K562 (cell line): ENCODE measurements at places on chromosomes 6 and 20. TPM values are rescaled to one million over a fixed set of nuclear protein-coding genes. Genes with fewer than 3 reads are reported as not detected.

BANF2 gene
- not detected in 2 replicates for polyA plus RNA-seq

DNA sequence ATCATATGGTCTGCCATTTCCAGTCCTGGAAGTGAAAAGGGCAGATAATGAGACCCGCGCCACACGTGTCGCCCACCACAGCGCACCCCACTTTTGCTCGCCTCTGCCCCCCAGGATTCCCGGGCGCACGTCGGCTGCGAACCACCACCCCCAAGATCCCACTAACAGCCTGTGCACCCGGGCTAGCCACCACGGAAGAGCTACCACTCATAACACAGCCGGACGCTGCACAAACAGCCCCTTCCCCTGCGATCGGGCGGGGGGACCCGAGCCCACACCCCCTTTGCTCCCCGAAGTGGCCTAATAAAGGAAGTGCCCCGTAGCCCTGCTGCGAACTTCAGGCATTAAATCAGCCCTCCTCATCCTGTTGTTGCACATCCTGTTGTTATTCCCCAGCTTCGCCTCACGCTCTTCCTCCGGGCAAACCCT is 506 bp downstream of the CITED2 start:
- H3K27ac ChIP-seq, result peak overlapping the region; percentile 97
- DNase-seq, result peak; percentile 36
- H3K27me3 ChIP-seq, result no peaks in the 10 kb centered on the region
- H3K4me1 ChIP-seq, result peaks cover 42% of the 10 kb centered on the region
- H3K4me3 ChIP-seq, result peak overlapping the region; percentile 83
- peaks cover 26% of the 10 kb centered on the region for H3K36me3 ChIP-seq

GCLC gene
- polyA plus RNA-seq, result 4.8 and 9.4 TPM in 2 replicates

DNA sequence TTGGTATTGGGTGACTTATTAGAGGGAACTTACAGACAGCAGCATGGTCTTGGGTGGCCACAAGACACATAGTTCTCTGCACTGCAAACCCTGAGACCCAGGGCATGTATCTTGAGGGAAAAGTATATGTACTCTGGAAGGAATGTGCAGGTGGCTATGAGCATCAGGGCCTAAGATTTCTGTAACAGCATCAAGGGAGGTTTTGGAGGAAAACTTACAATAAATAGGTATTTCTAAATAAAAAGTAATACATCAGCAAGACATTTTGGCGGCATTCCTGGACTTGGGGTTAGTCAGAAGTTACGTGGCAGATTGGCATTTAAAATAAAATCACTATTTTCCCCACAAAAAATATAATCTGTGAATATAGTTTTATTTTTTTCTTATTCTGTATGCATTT is 8.0 kb upstream of the STX7 start:
- no peak overlapping the region for H3K4me3 ChIP-seq
- no peak for DNase-seq
- H3K27me3 ChIP-seq, result peaks cover 7% of the 10 kb centered on the region
- no peak overlapping the region for H3K27ac ChIP-seq
- no peaks in the 10 kb centered on the region for H3K36me3 ChIP-seq

DNA sequence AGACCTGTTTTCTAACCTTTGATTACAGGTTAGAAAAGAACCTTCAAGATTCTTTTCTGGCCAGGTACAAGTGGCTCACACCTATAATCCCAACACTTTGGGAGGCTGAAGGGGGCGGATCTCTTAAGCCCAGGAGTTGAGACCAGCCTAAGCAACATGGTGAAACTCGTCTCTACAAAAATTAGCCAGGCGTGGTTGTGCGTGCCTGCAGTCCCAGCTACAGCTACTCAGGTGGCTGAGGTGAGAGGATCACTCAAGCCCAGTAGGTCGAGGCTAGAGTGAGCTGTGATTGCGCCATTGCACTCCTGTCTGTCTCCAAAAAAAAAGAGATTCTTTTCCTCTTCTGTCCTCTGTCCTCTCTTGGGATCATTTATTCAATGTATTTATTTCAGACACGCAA is 14.5 kb downstream of the PPIL1 start:
- H3K4me1 ChIP-seq, result peaks cover 37% of the 10 kb centered on the region
- DNase-seq, result no peak
- H3K27ac ChIP-seq, result no peak overlapping the region
- no peaks in the 10 kb centered on the region for H3K27me3 ChIP-seq

DNA sequence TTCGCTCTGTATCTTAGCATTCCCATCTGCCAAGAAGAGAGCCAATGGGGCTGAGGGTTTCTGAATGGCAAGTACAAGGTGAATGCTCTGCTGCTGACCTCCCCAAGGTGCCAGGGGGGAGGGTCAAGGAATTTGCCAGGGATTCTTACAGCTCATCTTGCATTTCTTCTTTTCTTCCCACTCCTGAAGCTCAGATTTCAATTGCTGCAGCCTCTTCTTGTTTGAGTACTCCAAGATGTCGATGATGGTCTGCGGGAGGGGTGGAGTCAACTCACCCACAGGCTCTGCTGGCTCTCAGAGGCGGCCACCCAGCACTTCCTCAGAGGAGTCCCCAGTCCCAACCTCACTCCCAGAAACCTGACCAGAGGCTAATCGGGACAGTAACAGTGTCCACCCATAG is 12.4 kb downstream of the C20orf96 start:
- no peaks in the 10 kb centered on the region for H3K4me1 ChIP-seq
- H3K36me3 ChIP-seq, result peaks cover 50% of the 10 kb centered on the region; the same call in 2 of the 3 replicates
- no peak overlapping the region for H3K27ac ChIP-seq
- H3K4me3 ChIP-seq, result no peak overlapping the region
- H3K27me3 ChIP-seq, result no peaks in the 10 kb centered on the region

LAMA4 gene
- 0.05 and 0.32 TPM in 2 replicates for polyA plus RNA-seq

DNA sequence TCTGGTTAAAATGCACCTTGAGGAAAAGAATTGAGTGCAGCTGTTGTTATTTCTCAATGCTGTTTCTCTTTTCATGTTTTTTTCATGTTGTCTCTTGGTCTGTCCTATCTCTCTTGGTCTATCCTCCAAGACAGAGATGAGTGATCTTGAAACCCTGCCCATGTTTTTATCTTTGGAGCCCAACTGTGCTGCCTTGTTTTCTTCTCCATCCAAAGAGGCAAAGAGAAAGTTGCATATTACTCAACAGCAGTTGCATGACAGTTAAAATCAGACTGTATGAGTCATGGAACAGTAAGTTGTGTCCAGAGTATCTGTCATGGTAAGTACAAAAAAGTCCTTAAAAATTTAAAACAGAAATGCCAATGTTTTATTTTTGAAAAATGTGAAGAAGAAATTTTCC is 26.2 kb downstream of the BCAS1 start:
- H3K36me3 ChIP-seq, result no peaks in the 10 kb centered on the region
- no peak overlapping the region for H3K4me3 ChIP-seq
- H3K27me3 ChIP-seq, result no peaks in the 10 kb centered on the region
- peak overlapping the region; percentile 25; the same call in 1 of the 3 replicates for H3K27ac ChIP-seq
- peak; percentile 66 for DNase-seq

GRCh38 chr6:50829898-50830444 is 11.3 kb downstream of the TFAP2B start:
- peaks cover 8% of the 10 kb centered on the region; the same call in 1 of the 2 replicates for H3K4me1 ChIP-seq
- H3K27me3 ChIP-seq, result no peaks in the 10 kb centered on the region
- H3K4me3 ChIP-seq, result no peak overlapping the region
- no peak for DNase-seq

PRPH2 gene
- 0.26 TPM in 1 of 2 replicates, not detected in the other for polyA plus RNA-seq

- H3K27me3 ChIP-seq, result no peaks in the 10 kb centered on the region
- H3K36me3 ChIP-seq, result peaks cover 60% of the 10 kb centered on the region
- H3K4me3 ChIP-seq, result peak overlapping the region; percentile 98
- no peak for DNase-seq
- H3K4me1 ChIP-seq, result peaks cover 6% of the 10 kb centered on the region; the same call in 2 of the 3 replicates
- H3K27ac ChIP-seq, result 0 out of 3 replicates have a peak overlapping the region, but pooled peaks have one; percentile 6
Observed at GRCh38 chr20:2468581-2469407, 1.8 kb downstream of the SNRPB start.

GRCh38 chr6:132780770-132781371 is 17.6 kb downstream of the SLC18B1 start:
- no peaks in the 10 kb centered on the region; the same call in 2 of the 3 replicates for H3K4me1 ChIP-seq

DNA sequence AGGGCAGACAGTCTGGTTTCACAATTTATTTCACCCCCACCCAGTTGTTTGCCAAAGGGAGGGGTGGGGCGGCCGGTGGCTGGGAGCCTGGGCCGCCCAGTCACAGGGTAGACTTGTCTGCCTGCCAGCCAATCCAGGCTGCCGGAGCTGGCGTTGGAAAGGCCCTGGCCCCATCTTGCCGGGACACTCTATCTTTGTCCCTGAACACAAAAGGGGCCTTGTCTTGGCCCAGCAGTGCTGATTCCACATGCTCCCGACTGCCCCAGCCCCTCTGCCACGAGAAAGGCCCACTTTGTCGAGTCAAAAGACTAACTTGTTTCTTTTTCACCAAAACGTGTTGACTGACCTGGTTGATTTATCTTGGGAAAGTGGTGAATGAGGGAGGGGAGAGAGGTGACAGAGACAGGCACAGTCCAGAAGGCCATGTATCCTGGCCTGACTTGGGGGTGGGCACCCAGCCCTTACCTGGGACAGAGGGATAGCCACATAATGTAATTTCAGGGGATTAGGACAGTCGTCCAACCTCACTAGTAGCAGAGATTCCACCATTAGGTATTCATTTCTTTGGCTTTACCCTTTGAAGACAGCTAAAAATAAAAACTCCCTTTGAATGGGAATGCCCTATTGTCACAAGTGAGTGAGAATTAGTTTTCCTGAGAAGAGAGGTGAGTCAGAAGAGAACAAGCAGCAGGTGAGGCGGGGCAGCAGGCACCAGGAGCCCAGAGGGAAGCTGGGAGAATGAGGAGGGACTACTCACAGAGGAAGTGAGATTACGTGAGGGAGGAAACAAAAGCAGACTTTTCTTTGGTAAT is 67.0 kb upstream of the SIRPA start:
- no peaks in the 10 kb centered on the region for H3K4me1 ChIP-seq
- DNase-seq, result no peak
- H3K27me3 ChIP-seq, result no peaks in the 10 kb centered on the region; the same call in 1 of the 2 replicates
- H3K27ac ChIP-seq, result no peak overlapping the region

DNA sequence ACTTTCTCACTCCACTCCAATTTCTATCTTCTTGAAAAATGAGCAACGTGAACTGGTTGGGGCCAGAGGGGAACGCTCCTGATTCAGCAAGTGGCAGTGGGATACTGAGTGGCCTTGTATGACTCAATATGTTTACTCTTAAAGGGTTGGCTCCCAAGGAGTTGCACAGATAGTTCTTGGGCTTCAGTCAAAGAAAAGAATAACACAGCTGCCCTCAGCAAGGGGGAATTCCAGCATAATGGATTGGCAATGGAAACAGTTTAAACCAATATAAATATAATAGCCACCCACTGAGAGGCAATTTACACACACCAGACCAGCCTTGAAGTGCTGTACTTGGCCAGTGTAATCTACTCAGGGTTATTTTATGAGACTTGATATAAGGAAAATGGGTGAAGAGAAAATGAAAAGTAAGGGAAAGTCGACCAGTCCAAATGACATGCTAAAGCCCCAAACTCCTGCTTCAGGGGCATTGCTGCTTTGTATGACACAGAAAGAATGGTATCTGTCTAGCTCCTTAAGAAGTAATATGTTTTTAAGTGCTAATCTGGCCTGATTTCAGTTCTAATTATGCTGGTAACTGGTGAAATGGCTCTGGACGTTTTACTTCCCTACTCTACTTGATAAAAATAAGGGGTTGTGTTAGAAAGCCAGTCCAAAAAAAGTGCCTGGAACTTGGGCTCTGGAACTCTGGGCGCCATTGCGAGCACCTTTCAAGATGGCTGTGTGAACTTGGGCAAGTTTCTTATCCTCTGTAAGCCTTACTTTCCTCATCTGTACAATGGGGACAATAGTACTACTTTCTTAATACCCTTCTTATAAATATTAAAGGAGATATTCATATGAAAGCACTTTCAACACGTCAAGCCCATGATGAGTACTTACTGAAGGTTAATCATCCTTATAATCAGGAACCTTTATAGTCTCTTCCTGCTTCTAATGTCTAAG is 712.9 kb upstream of the MAP3K7 start:
- H3K36me3 ChIP-seq, result no peaks in the 10 kb centered on the region
- no peaks in the 10 kb centered on the region for H3K4me1 ChIP-seq
- no peak overlapping the region for H3K27ac ChIP-seq
- H3K27me3 ChIP-seq, result no peaks in the 10 kb centered on the region
- H3K4me3 ChIP-seq, result no peak overlapping the region
- no peak for DNase-seq

DNA sequence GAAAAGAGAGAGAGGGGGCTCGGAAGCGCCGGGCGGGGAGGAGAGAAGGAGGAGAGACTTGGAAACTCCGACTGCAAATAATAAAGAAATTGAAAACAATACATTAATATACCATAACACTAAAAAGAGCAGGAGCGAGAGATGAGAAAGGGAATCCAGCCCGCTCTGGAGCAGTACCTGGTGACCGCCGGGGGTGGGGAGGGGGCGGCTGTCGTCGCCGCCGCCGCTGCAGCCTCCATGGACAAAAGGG is 338 bp downstream of the E2F3 start:
- H3K36me3 ChIP-seq, result peaks cover 16% of the 10 kb centered on the region
- H3K27me3 ChIP-seq, result no peaks in the 10 kb centered on the region
- peak overlapping the region; percentile 60 for H3K4me3 ChIP-seq
- H3K27ac ChIP-seq, result peak overlapping the region; percentile 95

AARS2 gene
- 21.9 and 24.4 TPM in 2 replicates for polyA plus RNA-seq

TCP11 gene
- polyA plus RNA-seq, result not detected in 2 replicates

XKR7 gene
- not detected in 2 replicates for polyA plus RNA-seq

- H3K36me3 ChIP-seq, result no peaks in the 10 kb centered on the region
- H3K4me3 ChIP-seq, result no peak overlapping the region
- no peak overlapping the region for H3K27ac ChIP-seq
- H3K27me3 ChIP-seq, result no peaks in the 10 kb centered on the region
Observed at GRCh38 chr6:157471895-157472686, 91.1 kb downstream of the ZDHHC14 start.

UNC5CL gene
- polyA plus RNA-seq, result 1.8 TPM in 2 replicates

DNA sequence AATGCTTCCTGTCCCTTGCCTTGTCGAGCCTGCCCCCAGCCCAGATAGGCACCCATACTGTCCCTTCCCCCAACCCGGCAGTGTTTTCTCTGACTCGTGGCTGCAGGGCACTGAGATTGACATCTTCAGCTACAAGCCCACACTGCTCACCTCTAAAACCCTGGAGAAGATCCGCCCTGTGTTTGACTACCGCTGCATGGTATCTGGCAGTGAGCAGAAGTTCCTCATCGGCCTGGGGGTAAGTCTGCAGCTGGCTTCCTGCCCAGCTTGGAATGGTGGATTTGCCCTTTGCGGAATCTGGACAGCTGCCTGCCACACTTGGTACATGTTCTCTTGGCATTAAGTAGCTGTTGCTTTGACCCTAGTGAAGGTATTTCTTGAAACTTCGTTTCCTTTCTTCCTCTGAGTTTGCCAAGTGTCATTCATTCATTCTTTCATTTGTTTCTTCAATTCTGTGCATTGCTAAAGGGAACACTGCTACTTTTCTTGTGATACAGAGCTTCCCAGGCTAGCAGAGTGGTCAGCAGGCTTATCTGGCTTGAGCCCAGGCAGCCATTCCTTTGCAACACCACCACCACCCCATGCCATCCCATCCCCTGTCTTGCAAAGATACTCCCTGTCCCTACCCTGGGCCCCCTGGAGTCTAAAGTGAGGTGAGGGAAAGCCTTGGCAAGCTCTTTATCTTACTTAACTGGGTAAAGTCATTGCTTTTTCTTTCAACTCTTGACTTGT is 26.2 kb downstream of the CCDC167 start:
- no peak overlapping the region for H3K27ac ChIP-seq
- H3K36me3 ChIP-seq, result peaks cover 79% of the 10 kb centered on the region
- peaks cover 5% of the 10 kb centered on the region for H3K4me1 ChIP-seq
- H3K4me3 ChIP-seq, result no peak overlapping the region
